ENCODE measurements at places on chromosomes 16 and 17. TPM values are rescaled to one million over a fixed set of nuclear protein-coding genes. Genes with fewer than 3 reads are reported as not detected.

DNA sequence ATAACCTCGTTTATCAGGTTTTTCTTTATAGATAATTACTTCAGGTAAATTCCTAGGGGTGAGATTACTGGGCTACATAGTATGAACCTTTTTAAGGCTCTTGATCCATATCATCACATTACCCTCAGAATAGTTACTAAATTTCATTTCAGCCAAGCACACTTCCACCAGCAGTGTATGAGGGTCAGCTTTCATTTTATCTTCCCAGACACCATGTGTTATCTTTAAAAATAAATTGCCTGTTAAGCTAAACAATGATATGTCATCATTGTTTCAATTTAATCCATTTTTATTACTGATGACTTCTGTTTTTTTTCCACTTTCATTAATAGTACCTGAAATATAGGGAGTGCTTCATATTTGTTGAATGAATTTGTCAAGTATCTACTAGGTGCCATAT, 33.4 kb downstream of the PRKCA start:
- DNase-seq, result no peak

- no peak for DNase-seq
Observed at GRCh38 chr17:68539548-68540467, 27.6 kb downstream of the PRKAR1A start.

DNA sequence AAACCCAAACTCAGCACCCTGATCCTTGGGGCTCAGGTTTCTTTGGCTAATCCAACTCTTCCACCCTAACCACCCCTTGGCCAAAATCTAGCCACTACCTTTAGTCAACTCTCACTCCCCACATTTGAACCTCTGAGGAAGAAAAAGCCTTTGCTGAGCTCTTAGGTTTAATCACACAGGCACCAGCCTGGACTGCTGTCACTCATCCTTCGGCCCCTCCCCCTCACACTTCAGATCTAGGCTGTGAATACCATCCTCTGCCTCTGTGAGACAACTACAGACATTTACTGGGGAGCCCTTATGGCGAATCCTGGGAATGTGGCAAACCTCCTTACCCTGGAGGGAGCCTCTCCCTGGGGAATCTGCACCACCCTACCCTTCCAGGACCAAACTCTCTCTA, 5.3 kb upstream of the RNASEK start:
- DNase-seq, result no peak

Gene CLEC19A
- polyA plus RNA-seq, result not detected

Gene C17orf100
- polyA plus RNA-seq, result 8.0 TPM

Data from left renal pelvis (tissue), 4 donors.